ENCODE measurements at places on chromosomes 3 and 15. TPM values are rescaled to one million over a fixed set of nuclear protein-coding genes. Genes with fewer than 3 reads are reported as not detected.

DNA sequence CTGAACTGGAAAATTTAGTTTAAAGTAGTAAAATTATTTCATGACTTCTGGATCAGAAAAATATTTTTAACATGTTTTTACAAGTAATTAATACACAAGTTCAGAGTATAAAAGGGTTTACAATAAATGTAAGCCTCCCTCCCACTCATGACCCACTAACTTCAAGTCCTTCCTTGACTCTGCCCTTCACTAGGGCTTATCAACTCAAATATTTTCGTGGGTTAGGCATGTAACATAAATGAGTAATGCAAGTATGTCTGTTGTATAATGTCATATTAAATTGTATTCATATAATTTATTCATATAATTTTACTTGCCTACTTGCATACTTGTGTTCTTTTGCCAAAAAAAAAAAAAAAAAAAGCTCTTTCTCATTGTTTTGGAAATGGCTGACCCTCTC is 3.4 kb upstream of the OPA1 start:
- no peak for DNase-seq

DNA sequence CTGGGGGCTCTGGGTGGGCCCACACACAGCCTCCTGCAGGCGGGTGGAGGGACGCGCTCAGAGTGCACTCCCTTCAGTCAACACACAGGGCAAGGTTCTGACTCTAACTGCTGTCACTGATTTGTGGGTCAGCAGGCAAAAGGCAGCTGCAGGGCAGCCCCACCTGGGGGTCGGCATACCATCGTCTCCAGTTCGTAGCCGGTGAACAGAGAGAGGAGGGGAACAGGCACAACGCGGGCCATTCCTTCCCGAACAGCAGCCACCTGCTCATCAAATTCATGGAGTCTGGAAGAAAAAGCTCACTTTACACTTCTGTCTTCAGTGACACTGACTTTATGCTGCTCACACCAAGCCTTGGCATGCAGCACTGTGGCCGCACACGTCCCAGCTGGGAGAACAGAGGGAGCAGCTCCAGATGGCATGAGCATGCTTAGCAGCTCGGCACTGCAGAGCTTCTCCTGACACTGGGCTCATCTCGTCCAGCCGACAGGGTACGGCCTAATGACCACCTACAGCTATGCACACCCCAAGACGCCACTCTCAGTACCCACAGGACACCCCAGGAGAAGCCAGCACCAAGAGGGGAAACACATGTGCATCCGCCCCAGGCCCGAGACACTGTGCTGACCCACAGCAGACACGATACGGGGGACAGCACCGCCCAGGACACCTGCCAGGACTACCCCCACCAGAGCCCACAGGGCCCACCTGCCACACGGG is 14.4 kb upstream of the OCA2 start:
- DNase-seq: no peak

- peak; percentile 25 for DNase-seq
Measured at GRCh38 chr3:143998266-143998665, 26.6 kb downstream of the DIPK2A start.

GRCh38 chr3:78629544-78629943 is 1138.3 kb downstream of the ROBO1 start:
- no peak for DNase-seq

IL5RA gene
- total RNA-seq: not detected

All from fibroblast of the aortic adventitia (primary cell).